ENCODE measurements at places on chromosomes 16 and 17. TPM values are rescaled to one million over a fixed set of nuclear protein-coding genes. Genes with fewer than 3 reads are reported as not detected.

The PITPNM3 gene
- 0.26 TPM for total RNA-seq

DNA sequence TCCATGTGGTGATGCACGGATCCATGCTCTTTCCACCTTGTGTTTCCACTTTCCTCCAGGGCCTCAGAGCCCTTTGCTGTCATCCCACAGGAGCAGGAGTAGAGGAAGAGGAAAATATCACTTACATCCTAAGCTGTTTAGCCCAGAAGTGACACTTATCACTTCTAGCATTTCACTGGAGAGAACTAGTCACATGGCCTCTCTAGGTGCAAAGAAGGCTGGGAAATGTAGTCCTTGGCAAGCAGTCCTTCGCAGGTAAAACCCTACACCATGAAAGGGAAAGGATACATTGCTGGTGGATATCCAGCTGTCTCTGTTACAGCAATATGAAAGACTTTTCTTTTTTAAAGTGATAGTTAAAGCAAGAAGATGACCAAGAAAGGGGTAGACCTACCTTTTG lies 185.9 kb downstream of the RGS9 start:
- no peak for DNase-seq

The MFAP4 gene
- not detected for total RNA-seq

The OR4D1 gene
- not detected for total RNA-seq
